M059J (cell line): ENCODE measurements at places on chromosomes 3 and 15.

DNA sequence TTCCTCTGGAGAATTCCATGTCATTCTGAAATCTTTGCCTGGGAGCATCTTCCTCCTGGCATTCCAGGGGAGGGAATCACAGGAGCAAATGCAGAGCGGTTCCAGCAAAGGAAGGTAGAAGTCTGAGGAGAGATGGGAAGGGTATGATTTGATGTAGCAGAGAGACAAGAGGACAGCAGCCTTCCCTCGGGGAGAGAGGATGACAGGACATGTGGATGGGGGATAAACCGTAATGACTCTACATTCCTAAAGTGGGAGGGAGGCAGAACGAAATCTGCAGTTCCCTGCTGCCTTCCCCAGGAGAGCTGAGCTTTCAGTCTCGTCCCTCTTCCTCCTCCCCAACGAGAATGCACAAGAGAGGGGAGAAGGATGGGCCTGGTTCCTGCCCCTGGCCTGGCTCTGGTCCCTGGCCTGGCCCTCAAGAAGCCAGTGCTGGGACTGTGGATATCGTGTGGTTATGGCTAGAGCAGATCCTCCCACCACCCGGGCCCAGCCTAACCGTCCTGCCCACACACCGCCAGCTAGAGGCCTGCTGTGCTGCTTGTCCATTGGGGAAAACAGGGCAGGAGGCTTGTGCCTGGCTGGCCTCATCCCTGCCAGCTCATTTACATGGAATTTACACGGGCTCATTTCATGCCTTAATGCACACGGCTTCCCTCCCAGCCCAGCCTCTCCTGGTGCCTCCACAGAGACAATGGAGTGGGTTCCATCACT, 26.6 kb downstream of the SEMA7A start:
- DNase-seq, result peak; percentile 96

DNA sequence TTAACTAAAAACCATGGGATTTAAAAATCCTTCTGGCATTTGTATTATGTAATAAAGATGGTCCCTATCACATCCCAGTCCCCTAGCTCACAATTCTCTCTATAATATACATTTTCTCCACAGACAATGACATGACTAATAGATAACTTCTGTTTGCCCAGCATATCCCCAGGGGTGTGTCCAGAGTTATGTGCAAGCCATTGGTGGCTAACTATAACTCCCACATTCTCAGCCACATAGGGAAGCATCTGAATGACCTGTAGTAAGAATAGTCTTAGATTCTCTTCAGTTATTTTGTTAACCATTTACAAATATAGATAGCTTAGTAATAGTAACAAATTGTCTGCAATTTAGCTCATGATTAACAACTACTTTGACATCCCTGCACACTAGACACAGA, 52.2 kb upstream of the RBSN start:
- no peak for DNase-seq

DNA sequence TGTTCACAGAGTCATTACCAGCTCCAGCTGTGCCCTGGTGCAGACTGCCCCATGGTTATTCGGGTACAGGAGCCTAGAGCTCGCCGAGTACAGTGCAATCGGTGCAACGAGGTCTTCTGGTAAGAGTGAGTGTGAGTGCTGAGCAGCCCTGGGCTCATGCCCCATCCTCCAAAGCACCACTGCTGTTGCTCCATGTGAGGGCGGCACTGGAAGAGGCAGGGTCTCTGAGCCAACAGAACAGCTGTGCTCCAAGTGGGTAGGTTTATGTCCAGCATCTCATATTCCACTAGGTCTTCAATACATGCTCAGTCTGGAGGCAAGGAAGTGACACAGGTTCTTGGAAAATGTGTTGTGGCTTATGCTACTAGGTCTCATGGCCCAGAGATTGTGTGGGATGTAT, 19.5 kb upstream of the P4HTM start:
- DNase-seq, result no peak

DNA sequence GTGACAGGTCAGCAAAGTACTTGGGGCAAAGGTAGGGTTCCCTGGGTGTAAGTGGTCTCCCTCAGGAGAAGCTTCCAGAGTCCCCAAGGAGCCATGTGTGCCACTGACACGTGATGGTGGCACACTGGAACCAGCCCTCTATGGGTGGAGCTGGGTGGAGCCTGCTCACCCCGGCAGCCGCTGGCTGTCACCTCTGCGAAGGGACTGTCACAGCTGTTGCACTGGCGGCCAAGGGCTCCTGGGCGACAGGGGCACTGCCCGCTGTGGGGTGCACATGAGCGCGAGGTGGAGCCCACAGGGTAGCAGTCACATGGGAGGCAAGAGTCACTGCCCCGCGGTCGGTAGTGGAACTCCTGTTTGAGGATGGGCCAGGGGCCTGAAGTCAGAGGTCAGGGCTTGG, 12.0 kb downstream of the CELSR3 start:
- no peak for DNase-seq

DNA sequence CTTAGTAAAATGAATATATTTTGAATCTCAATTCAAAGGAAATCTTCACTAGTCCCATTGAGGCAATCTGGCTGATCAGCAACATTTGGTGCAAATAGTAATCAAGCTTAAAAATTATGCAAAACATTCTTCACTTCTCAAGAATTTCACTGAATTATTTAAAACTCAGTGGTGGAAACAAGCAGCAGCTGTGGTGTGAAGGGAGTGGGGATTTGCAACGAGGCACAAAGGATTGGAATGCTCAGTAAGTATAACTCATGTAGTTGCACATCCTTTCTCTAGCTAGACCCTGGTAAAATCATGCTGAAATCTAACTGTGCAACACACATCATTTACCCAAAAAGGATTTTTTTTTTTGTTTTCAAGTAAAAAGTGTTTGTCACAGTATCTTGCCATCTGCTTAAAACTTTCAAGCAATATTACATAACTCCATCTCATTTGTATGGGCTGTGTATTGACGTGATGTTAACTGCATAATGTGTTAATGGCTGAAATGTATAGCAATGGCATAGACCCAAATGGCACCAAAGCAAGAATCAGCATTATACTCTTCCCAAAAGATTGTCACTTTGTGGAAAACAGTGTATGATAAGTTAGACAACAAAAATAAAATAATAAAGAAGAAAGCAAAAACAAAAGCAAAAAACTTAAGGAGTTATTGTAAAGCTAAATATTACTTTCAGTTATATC, 816.6 kb downstream of the EPHA3 start:
- no peak for DNase-seq

DNA sequence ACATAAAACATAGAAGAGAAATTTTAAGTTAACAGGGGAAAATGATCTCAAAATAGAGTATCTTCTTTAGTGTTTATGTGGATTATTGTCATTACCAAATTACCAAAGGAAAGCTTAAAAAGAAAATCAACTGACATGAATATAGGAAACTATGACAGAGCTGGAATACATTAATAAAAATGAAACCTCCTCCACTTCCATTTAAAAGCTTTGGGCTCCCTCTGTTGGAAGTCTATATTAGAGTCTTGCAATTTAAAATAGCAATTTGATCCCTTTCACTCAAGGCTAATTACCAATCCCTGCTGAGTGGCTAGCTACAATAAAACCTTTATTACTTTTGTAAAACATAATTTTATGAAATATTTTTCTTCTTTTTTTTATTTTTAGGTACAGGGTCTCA, 61.4 kb upstream of the IMPG2 start:
- peak; percentile 59 for DNase-seq

DNA sequence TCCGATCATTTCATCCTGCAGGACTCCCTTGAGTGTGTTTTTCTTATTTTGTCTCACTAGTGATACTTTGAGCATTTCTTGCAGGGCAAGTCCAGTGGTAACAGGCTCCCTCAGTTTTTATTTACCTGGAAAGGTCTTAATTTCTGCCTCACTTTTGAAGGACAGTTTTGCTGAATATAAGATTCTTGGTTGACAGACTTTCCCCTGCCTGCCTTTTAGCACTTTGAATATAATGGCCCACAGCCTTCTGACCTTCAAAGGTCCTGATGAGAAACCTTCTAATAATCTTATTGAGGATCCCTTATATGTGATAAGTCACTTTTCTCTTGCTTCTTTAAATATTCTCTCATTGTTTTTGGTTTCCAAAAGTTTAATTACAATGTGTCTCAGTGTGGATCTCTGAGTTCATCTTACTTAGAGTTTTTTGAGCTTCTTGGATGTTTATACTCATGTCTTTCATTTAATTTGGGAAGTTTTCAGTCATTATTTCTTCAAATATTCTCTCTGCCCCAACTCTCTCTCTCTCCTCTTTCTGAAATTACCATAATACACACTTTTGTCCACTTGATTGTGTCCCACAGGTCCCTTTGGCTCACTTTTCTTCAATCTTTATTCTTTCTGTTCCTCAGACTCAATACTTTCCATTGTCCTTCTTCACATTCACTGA, 36.3 kb upstream of the ARIH1 start:
- DNase-seq, result no peak

- peak; percentile 69 for DNase-seq
Measured at GRCh38 chr3:123652342-123652984, 67.6 kb upstream of the HACD2 start.

GRCh38 chr3:58144478-58145325, 66.1 kb downstream of the DNASE1L3 start:
- no peak for DNase-seq

- DNase-seq, result no peak
Measured at GRCh38 chr3:110393941-110394340, 677.7 kb upstream of the NECTIN3 start.

DNA sequence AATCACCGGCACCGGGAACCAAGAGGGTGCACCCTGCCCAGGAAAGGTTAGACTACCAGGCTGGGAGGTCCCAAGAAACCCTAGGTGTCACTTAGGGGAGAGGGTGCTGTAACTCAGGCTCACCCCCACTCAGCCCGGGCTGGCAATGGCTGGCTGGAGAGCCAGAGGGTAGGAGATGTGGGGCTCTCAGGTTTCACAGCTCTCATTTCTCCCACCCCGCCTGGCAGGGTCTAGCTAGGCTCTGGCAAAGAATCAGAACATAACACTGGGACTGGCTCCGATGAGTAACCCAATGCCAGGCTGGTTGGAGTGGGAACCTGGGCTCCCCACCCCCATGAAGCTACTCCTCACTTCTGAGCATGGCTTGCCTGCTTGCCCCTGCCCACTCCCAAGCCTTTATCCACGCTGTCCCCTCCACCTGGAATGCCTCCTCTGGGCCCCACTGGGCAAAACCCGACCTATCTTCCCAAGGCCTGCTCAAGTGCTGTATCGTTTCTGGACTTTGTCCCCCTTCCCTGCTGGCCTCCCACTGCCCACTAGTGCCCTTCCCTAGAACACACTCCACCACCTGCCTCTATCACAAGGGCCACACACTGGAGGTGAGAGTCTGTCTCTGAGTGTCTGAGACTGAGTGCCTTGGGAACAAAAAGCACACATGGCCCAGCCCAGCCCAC, 2.0 kb downstream of the CIB2 start:
- peak; percentile 77 for DNase-seq

- no peak for DNase-seq
Measured at GRCh38 chr3:23619705-23620637, 185.8 kb upstream of the UBE2E1 start.
